ENCODE measurements at places on chromosomes 1 and 21. TPM values are rescaled to one million over a fixed set of nuclear protein-coding genes. Genes with fewer than 3 reads are reported as not detected.

The EPHB2 gene
- total RNA-seq = not detected

The TMPRSS2 gene
- not detected for total RNA-seq

The NBPF11 gene
- total RNA-seq = 9.0 TPM

The ANGPTL3 gene
- total RNA-seq = not detected

DNA sequence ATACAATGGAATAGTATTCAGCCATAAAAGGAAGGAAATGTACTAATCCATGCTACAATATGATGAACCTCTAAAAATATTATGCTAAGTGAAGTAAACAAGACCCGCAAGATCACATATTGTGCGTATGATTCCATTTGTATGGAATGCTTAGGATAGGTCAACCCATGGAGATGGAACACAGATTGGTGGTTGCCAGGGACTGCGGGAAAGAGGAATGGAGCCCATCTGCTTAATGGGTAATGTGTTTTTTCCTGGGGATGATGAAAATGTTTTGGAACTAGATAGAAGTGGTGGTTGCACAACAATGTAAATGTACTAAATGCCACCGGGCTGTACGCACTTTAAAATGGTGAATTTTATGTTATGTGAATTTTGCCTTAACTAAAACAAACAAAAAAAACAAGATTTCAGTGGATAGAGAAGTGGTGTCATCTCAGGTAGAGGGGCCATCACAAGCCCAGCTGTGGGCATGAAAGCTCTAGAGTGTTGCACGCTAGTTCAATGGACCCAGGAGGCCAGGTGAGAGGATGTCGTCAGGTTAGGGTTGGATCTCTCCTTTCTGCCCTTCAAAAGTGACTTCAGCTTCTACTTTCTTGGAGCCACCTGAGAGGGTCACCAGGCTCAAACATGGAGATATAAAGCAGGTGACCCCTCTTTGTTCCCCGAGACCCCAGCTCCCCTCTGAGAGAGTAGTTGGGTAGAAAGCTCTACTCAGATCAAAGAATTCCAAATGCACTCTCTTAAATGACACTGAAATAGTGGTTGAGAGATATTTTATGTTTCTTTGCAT lies 2.5 kb downstream of the C1orf115 start:
- no peak for DNase-seq
- H3K27ac ChIP-seq = no peak overlapping the region
- peaks cover 4% of the 10 kb centered on the region for H3K4me1 ChIP-seq

DNA sequence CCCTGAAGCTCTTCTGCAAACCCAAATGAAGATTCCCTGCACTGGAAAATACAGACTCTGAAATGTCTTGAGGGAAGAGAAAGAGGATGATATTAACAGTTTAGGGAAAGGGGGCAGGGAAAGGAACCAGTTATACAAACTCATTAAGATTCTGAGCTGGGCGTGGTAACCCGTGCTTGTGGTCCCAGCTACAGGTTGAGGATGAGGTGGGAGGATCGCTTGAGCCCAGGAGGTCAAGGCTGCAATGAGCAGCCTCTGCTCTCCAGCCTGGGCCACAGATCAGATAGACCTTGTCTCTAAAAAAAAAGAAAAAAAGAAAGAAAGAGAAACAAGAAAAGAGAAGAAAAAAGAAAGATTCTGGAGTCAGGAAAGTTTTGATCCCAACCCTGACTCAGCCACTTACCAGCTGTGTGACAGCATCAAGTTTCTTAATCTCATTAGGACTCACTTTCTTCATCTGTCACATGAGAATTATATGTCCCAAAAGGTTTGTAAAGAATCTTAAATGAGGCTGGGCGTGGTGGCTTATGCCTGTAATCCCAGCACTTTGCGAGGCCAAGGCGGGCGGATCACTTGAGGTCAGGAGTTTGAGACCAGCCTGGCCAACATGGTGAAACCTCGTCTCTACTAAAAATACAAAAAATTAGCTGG lies 53.9 kb downstream of the OPTC start:
- H3K27ac ChIP-seq = no peak overlapping the region
- peaks cover 3% of the 10 kb centered on the region for H3K4me1 ChIP-seq
- H3K27me3 ChIP-seq = peaks cover 2% of the 10 kb centered on the region
- H3K36me3 ChIP-seq = no peaks in the 10 kb centered on the region

DNA sequence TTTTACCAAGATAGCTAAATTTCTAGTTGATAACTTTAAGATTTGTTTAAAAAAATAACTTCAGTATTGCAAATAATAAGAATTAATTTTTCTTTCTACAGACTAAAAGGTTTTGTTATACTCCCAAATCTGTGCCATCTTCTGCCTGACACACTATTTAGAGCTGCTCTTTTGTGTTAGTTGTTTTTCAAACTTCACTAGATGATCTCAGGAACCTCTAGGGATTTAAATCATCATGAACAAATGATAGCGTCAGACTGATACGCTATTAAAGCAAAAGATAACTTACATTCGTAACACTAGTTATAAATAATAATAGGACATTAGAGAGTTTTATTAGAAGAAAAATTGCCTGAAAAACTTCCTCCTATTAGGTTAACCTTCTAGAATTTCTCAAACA lies 243.1 kb upstream of the CXADR start:
- no peak overlapping the region for H3K4me3 ChIP-seq
- no peaks in the 10 kb centered on the region for H3K4me1 ChIP-seq
- H3K27me3 ChIP-seq = no peaks in the 10 kb centered on the region
- H3K36me3 ChIP-seq = no peaks in the 10 kb centered on the region
- DNase-seq = no peak
- no peak overlapping the region for H3K27ac ChIP-seq

DNA sequence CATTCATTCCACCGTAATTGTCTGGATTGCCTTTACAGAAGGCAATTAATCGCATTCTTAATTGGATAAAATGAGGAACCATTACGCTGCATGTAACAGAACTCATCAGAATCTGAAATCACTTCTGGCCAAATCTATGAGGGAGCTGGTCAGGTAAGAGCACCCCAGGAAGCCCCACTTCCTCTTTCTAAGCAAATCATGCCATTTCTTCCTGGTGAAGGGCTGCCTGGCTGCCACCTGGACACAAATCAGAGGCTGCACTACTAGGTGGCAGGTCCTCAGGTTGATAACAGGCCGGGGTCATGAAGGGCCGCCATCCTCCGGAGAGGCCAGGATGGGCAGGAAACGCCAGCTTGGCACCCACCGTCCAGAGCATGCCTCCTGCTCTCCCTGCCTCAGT lies 73.7 kb downstream of the CAPZB start:
- H3K4me3 ChIP-seq = no peak overlapping the region
- no peaks in the 10 kb centered on the region for H3K27me3 ChIP-seq
- no peak for DNase-seq
- peaks cover 26% of the 10 kb centered on the region for H3K36me3 ChIP-seq
- H3K27ac ChIP-seq = no peak overlapping the region

GRCh38 chr1:220966041-220966440 lies 86.8 kb downstream of the HLX start:
- H3K27ac ChIP-seq = no peak overlapping the region
- H3K4me1 ChIP-seq = no peaks in the 10 kb centered on the region
- no peak for DNase-seq
- no peaks in the 10 kb centered on the region for H3K36me3 ChIP-seq
- H3K27me3 ChIP-seq = no peaks in the 10 kb centered on the region
- H3K4me3 ChIP-seq = no peak overlapping the region

DNA sequence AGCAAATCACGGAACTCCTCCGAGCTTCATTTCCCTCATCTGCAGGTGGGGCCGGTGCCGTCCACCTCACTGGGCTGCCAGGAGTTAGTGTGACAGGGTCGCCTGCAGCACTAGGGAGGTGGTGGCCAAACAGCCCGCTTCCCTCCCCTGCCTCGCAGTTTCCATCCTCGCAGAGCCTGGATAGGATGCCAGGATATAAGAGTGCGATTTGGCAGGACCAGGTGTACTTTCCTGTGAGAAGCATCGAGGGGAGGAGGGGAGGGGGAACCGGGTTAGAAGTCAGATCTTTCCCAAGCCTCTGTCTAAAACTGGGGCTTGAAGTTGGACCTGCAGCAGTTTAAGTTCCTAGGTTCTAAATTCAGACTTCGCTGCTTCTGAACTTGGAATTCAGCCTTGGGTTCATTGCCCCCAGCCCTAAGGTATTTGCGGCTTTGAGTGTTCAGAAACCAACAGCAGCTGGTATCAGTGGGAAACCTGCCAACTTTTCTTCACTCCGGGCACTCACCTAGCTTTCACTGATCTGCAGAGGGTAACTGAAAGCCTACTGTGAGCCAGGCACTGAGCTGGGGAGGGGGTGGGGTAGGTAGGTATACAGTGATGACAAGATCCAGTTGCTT lies 1.7 kb upstream of the JUN start:
- H3K36me3 ChIP-seq = peaks cover 38% of the 10 kb centered on the region
- H3K4me3 ChIP-seq = peak overlapping the region; percentile 91
- H3K4me1 ChIP-seq = peaks cover 16% of the 10 kb centered on the region
- peaks cover 10% of the 10 kb centered on the region for H3K27me3 ChIP-seq
- peak; percentile 14 for DNase-seq

GRCh38 chr1:44315521-44315920 lies 39.5 kb downstream of the ERI3 start:
- peaks cover 18% of the 10 kb centered on the region for H3K36me3 ChIP-seq
- no peak overlapping the region for H3K4me3 ChIP-seq
- H3K27me3 ChIP-seq = no peaks in the 10 kb centered on the region

DNA sequence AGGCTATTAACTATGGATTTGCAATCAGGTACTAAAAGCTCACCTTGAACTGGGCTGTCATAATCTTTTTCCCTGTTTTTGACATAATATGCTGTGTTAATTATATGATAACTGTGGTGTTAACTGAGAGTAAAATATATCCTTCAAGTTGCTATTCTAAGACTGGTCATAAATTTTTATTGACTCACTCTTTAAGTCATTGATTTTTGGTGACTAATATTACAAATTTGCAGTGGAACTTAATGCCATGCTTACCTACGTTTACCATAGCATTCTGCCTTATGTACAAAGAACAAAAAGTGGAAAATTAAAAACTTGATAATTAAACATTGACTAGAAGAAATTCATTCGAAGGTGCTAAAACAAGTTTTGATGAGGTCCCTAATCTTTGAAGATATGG lies 872.4 kb downstream of the BRINP3 start:
- no peak overlapping the region for H3K27ac ChIP-seq
- no peaks in the 10 kb centered on the region for H3K27me3 ChIP-seq
- no peak overlapping the region for H3K4me3 ChIP-seq
- no peak for DNase-seq
- no peaks in the 10 kb centered on the region for H3K4me1 ChIP-seq

GRCh38 chr21:42594616-42595282 lies 58.7 kb upstream of the PDE9A start:
- no peak overlapping the region for H3K4me3 ChIP-seq
- H3K36me3 ChIP-seq = no peaks in the 10 kb centered on the region
- peaks cover 4% of the 10 kb centered on the region for H3K27me3 ChIP-seq
- peaks cover 8% of the 10 kb centered on the region for H3K4me1 ChIP-seq

GRCh38 chr1:10057343-10057742 lies 24.6 kb downstream of the UBE4B start:
- H3K27ac ChIP-seq = no peak overlapping the region
- no peaks in the 10 kb centered on the region for H3K27me3 ChIP-seq
- H3K4me1 ChIP-seq = peaks cover 2% of the 10 kb centered on the region
- H3K36me3 ChIP-seq = no peaks in the 10 kb centered on the region
- H3K4me3 ChIP-seq = no peak overlapping the region
- no peak for DNase-seq

DNA sequence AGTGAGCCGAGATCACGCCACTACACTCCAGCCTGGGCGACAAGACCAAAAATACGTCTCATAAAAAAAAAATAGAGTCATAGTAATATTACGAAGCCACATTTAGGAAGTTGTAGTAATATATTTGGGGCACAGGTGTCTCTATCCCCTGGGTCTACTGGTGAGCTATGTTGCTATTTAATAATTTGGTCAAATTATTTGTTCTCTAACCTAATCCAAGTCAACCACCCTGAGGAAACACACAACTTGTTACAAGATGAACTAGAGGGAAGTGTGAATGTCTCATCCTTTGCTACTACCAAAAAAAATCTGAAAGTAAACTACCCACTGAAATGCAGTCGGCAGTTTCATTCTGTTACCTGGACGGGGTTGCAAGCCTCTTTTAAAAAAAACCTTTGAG lies 35.3 kb downstream of the RGS8 start:
- H3K27me3 ChIP-seq = peaks cover 4% of the 10 kb centered on the region
- no peak overlapping the region for H3K4me3 ChIP-seq
- H3K4me1 ChIP-seq = no peaks in the 10 kb centered on the region
- H3K27ac ChIP-seq = no peak overlapping the region
- DNase-seq = no peak

- no peak overlapping the region for H3K4me3 ChIP-seq
- H3K27me3 ChIP-seq = no peaks in the 10 kb centered on the region
- no peak for DNase-seq
- no peaks in the 10 kb centered on the region for H3K4me1 ChIP-seq
- H3K36me3 ChIP-seq = no peaks in the 10 kb centered on the region
- H3K27ac ChIP-seq = no peak overlapping the region
Measured at GRCh38 chr1:42418516-42418915, 37.3 kb downstream of the ZMYND12 start.

DNA sequence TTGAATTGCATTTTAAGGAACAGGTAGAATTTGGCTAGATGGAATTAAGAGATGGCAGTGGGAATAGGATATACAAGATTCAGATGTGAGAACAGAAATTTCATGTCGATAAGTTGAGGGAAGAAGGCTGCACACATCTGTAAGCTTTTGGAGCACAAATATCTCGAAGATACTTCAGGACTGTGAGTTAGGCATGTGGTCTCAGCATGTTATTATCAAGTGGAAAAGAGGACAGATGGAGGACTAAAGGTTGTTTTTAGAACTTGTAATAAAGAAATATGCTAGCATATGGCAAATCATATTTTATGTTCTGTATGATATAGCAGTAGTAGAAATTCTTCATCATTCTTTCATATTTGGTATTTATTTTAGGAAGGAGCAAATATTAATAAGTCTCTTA lies 61.5 kb downstream of the KIF1B start:
- no peak for DNase-seq
- H3K4me3 ChIP-seq = no peak overlapping the region
- peaks cover 2% of the 10 kb centered on the region for H3K4me1 ChIP-seq
- H3K27ac ChIP-seq = no peak overlapping the region
- peaks cover 29% of the 10 kb centered on the region for H3K36me3 ChIP-seq

GRCh38 chr21:43758111-43758641 lies 17.9 kb downstream of the CSTB start:
- no peaks in the 10 kb centered on the region for H3K4me1 ChIP-seq
- H3K36me3 ChIP-seq = peaks cover 41% of the 10 kb centered on the region
- DNase-seq = no peak
- no peak overlapping the region for H3K4me3 ChIP-seq
- no peaks in the 10 kb centered on the region for H3K27me3 ChIP-seq
- no peak overlapping the region for H3K27ac ChIP-seq

All from activated T-helper 2 cell treated with anti-CD3 and anti-CD28 coated beads, Interferon-gamma antibody, Interleukin-2, Interleukin-4, amounts not matched to agents 10 μg/mL and 5 μg/mL and 100 μg/mL, durations not matched to agents 14 hours and 24 hours and 36 hours (primary cell).